NCI-H774 (cell line): ENCODE measurements at places on chromosomes 16 and 17.

GRCh38 chr17:57290981-57291380, 34.7 kb downstream of the MSI2 start:
- no peak for DNase-seq

DNA sequence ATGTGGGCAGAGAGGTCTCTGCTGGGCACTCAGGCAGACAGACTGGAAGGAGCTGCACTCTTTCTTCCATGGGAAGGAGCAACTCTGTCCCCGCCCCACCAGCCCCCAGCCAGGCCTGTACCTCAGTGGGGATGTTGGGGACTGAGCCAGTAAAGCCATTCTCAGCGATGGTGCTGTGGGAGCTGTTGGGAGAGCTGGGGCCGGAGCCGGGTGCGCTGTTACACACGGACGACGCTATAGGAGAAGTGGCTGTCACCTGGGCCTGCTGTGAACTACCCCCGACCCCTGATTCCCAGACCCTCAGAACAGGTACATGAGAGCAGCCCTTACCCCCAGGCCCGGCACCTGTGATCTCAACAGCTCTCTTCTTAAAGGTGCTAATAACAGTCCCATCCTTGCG, 21.5 kb downstream of the G6PC3 start:
- no peak for DNase-seq

- DNase-seq, result no peak
These were observed 330.5 kb upstream of the TNRC6C start for GRCh38 chr17:77628035-77628434.

DNA sequence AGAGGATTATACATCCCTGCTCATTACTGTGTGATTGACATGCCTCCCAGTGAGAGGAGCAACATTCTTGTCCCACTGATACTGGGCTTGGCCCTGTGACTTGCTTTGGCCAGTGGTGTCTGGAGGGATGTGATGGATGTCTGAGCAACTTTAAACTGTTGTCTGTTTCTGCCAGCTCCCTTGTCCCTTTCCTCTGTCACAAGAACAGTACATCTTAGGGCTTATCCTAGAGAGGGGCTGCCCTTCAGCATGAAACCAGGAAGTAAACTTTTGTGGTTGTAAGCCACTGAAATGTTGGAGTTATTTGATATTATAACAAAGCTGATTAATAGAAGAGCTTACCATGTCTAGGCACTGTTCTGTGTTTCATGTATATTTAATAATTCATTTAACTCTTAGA, 82.9 kb upstream of the GPRC5B start:
- no peak for DNase-seq

DNA sequence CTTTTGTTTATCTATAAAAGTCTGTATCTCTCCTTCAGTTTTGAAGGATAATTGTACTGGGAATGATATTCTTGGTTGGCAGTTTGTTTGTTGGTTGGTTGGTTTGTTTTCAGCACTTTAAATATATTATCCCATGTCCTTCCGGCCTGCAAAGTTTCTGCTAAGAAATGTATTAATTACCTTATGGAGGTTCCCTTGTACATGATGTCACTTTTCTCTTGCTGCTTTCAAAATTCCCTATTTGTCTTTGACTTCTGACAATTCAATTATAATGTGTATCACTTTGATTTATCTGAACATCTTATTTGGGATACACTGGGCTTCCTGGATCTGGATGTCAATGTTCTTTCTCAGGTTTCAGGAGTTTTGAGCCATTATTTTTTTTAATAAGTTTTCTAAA, 4.1 kb upstream of the KRT34 start:
- no peak for DNase-seq

DNA sequence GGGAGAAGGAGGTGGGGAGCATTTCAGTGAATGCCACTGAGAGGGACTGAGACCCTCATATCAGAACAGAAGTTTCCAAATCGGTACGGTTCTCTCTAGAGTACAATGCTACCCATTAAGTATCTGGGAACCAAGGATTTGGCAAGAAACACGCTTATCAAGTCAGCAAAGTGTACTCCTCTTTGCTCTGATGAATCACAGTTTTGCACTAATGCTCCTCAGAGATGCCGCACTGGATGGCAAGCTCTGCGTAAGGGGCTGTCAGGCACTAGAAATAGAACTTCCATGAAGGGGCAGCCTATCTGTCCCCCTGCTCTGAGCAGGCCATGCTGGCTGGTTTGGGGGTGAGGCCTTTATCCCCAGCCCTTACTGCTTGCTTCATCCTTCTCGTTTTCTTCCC, 4.8 kb upstream of the ABCC12 start:
- DNase-seq, result no peak

- DNase-seq, result peak; percentile 90
These were observed 31.0 kb upstream of the ARL4D start for GRCh38 chr17:43367737-43368242.

GRCh38 chr16:3731126-3731935, 14.0 kb upstream of the TRAP1 start:
- DNase-seq, result no peak

DNA sequence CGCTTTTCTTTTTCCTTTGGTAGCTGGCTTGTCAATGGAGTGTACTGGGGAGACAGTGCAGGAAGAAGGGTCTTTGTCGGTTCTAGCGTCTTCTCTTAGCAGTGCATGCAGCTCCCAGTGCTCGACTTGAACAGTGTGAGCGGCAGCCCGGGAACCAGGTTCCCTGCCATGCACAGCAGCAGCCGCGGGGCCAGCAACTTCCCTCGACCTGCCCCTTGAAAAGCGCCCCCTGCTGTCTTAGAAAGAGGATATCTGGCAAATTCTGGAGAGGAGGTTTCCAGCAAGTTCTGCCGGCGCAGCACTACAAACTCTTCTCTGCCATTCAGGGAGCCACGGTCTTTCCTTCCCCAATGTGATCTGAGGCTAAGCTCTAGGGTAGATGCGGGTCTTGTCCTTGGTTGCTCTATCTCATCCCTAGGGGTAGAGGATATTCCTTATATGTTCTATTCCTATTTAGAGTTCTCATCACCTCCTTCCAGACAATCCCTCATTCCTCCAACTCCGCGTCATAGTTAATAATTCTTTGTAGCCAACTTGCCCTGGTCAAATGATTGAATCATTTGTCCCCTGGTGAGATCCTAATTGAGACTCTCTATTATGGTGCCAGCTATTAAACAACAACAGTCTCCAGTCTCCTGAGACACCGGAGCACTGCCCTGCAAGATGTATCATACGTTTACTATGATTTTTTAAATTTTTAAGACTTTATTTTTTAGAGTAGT, 451.3 kb downstream of the PMP22 start:
- DNase-seq, result no peak

DNA sequence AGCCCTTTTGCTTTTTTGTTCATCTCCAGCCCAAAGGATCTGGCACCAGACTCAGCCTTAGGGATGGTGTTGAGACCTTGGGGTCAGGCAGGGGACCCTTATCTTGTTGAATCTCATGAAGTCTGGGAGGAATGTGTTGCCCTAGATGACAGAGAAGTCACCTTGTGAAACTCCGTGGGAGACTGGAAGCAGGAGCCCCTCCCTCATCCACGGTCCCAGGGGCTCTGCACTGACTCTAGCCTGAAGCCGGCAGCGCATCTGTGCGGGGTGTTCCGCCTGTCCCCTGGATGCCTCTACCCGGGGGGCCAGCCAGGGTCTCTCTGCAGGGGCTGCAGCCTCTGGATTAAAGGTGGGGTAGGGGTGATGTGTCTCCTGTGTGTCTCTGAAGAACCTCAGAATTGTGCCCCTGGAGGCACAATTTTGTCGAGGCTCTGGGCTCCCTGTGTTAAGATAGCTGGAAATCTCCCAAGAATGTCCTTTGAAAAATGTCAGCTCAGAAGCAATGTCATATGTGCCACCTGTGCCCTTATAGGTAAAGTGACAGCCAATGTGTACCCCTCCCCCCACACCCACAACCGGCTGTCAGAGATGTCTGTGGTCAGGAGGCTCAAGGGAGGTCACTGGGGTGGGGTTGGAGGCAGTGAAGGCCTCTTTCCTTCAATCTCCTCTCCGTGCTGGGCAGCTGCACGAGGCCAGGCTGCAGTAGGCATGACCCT, 32.1 kb upstream of the CDC42EP4 start:
- no peak for DNase-seq

DNA sequence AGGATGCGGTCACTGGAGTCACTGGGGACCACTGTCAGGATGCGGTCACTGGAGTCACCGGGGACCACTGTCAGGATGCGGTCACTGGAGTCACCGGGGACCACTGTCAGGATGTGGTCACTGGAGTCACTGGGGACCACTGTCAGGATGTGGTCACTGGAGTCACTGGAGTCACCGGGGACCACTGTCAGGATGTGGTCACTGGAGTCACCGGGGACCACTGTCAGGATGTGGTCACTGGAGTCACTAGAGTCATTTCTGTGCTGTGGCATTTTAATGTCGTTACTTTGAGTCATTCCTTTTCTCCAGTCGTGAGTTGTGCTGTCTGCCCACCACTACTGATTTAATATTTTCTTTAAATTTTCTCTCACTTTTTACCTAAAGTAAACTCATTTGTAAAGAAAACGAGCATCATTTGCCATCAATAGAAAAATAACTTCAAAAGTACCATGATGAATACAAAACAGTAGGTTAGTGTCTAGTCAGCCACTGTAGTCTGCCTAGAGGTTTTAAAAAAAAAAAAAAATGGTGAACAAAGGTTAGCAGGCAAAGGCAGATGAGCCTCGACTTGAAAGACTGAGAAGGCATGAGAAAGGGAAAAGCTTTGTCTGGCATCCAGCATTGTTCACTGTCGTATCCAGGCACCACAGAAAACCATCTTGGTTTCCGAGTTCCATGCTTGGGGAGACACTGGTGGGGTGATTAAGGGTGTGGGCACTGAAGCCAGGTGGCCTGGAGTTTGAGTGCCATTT, 346.6 kb downstream of the SNX29 start:
- DNase-seq, result no peak

DNA sequence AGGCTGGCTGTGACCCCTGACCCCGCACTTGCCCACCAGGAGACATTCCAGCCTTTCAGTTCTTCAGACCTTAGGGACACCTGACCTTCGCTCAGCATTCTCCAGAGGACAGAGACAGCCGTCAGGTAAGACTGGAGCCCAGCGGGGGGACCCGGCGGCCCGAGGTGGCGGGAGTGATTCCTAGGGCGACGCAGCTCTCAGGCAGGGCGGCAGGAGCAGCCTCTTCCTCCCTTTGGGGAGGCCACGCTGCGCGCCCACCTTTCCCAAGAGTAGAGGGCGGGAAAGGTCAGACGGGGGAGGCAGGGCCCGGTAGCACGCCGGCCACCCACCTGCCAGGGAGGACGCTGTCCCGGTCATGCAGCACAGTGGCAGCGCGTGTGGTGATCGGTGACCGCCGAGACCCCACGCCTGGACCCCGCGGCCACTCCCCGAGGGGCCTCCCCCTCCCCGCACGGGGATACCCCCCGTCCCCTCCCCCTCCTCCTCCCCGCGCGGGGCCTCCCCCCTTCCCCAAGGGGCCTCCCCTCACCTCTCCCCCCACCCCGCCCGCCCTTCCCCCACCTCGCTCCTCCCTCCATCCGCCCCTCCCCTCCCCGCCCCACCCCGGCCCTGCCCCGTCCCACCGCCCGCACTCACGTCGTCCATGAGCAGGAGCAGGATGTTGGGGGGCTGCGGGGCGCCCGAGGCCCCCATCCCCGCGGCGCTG, 472 bp downstream of the GALNS start:
- no peak for DNase-seq

- DNase-seq, result no peak
These were observed 282.5 kb upstream of the FOXF1 start for GRCh38 chr16:86227801-86228200.

GRCh38 chr17:16135461-16135860, 79.9 kb downstream of the NCOR1 start:
- no peak for DNase-seq

GRCh38 chr16:10828851-10829366, 10.3 kb upstream of the TVP23A start:
- DNase-seq, result peak; percentile 1

- DNase-seq, result no peak
These were observed 111.1 kb downstream of the AIPL1 start for GRCh38 chr17:6323626-6324356.

GRCh38 chr16:78489072-78489471, 389.6 kb downstream of the WWOX start:
- no peak for DNase-seq

DNA sequence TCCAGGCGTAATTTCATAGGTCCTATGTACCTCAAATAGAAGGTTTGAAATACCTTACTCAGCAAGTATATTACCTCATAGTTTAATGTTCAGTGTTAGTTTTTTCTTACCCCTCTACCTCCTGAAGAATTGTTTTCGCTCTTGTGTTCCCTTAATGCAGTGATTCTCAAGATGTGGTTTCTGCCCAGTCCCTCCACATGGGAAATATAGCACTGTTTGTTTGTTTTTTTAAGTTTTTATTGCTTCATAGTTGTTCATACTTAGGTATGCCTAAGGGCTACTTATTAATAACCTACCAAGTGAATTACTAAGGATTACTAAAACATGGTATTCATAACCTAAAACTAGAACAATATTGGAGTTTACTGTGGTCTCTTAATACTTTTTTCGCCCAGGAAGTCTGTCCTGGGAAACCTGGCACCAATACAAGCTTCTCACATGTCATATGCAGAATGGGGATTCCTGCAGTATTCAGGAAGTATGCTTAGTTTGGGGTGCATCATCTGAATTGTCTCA, 5.0 kb downstream of the RSPRY1 start:
- DNase-seq, result no peak

GRCh38 chr16:6019490-6019991, 921.9 kb upstream of the EEF2KMT start:
- DNase-seq, result no peak

DNA sequence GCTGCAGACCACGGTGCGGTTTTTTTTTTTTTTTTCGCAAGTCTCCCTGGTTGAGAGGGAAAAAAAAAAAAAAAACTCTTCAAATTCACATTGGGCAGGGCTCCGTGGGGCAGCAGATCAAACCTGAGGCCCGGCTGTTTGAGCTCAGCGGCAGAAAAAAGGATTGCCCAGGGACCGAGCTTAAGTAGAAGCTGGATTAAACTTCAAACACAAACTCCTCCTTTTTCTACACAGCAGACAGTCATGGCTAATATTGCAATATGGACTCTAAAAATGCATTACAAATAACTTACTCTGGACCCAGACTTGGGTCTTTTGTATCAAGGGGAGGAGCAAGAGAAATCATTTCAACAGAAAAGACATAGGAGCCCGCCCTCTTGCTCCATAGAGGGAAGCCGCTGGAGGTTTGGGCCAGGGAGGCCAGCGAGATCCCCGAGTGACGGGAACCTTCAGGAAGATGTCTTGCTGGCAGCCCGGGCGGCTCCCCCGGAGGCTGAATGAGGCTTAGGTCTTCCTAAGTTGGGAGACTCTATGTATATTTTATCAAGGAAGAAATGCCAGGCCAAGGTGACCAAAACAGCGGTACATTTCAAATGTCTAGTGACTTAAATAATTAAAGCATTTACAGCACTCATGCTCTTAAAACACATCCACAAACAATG, 167.7 kb downstream of the ZNF423 start:
- no peak for DNase-seq

- DNase-seq, result no peak
These were observed 19.8 kb upstream of the ABCA5 start for GRCh38 chr17:69346766-69347165.
